ENCODE measurements at places on chromosomes 16 and 17.

DNA sequence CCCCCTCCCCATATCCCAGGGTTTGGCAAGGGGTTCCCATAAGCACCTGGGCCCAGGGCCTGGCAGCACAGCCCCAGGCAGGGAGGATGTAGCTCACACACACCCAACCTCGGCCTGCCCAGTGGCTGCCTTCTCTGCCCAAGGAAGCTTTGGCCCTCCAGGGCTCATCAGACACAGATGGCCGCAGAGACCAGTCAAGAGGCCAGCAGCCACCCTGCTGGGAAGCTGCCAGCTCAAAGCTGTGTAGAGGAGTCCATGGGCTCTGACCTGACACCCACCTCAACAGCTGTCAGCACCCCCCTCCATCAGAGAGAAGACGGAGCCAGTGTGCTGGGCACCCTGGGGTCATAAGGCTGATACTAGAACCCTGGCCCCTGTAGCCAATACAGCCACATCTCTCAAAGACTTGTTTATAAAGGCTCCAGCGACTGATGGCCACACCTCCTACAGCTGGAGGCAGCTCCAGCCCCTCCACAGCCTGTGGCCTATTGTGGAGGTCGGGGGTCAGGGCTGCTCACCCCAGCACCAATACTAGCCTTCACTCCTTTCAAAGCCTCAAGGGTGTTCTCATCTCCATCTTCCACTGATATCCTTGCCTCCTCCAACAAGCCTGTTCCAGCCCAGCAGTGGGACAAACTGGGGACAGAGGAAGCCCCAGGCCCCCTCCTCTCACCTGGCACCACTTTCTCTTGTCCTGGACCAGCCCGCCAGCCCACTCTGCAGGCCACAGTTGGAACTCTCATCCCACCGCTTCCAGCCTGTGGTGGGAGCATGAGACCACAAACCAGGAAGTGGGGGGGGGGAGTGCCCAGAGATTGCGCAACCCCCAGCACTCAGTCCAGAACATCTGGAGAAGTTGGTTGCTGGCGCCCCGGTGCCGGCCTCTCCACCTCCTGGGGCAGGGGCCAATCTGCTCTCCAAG lies 2.2 kb upstream of the MPG start:
- DNase-seq, result no peak

GRCh38 chr17:72931163-72931562 lies 161.3 kb downstream of the SLC39A11 start:
- no peak for DNase-seq

DNA sequence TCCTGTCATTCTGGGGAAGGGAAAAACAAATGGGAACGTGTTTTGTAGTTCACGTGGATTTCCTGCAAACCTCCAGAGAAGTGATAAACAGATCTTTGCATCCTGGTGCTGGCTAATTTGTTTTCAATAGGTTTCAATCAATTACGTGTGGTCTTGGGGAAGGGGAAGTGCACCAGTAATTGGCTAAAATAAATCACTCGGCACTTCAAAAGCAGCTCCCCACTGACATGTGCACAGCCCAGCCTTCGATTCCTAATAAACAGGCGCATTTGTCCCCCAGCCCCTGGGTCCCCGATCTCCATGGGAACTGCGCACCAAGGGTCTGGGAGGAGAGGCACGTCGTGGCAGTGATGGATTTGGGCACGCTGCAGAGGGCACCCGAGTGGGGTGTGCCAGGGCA lies 112.9 kb upstream of the GSE1 start:
- no peak for DNase-seq

GRCh38 chr16:72043058-72043457 lies 11.2 kb upstream of the HP start:
- DNase-seq, result no peak

GRCh38 chr17:46817151-46817900 lies 1.2 kb downstream of the WNT3 start:
- DNase-seq, result no peak

DNA sequence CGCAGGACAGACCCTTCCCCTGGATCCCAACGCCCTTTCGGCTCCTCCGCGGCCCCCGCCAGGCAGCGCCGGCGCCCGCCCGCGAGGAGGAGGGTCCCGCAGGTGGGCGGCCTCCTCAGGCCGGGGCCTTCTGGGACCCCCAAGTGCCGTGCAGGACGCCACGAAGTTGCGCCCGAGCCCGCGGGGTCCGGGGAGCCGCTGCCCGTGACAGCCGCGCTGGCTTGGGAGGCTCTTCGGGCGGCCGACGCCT lies 504 bp downstream of the ERN1 start:
- DNase-seq, result no peak

GRCh38 chr16:77262971-77263370 lies 63.8 kb downstream of the SYCE1L start:
- no peak for DNase-seq

DNA sequence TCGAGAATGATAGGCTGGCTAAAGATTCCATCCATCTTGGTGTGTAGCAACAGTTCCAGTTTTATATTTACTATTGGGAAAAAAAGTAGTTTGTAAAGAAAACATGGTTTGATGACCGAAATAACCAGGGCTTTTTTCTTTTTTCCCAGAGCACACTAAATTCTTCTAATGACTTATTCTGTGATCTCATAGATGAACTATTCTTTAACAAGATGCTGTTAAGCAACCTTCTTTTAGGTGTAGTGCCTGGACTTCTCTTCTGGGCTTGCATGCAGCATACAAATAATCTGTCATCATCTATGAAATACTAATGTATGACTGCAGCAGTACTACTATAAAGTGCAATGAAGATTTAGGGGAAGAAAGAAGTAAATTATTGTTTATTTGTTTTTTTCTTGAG lies 11.0 kb upstream of the CAPNS2 start:
- no peak for DNase-seq

Measured in effector memory CD8-positive, alpha-beta T cell (primary cell).